Cardiac muscle cell (in vitro differentiated cells and primary cell): ENCODE measurements at places on chromosomes 12 and 14.

DNA sequence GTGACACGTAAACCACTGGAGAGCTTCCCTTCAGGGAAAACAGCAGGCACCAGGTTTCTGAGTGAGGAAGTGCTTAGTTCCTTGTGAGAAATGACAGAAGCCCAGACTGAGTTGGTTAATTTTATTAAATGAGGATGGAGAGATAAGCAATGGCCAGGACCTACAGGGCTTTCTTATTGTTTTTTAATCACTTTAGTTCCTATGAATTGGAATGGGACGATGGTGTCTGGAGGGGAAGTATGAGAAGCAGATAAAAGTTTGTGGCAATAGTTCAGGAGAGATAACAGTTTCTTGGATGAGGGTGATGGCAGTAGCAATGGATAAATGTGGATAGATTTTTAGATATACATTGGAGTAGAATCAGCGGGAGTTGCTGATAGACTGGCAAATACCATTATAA lies 86.5 kb upstream of the PTPRR start:
- no peaks in the 10 kb centered on the region for H3K27me3 ChIP-seq
- H3K36me3 ChIP-seq, result no peaks in the 10 kb centered on the region
- H3K4me3 ChIP-seq, result no peak overlapping the region
- DNase-seq, result no peak

DNA sequence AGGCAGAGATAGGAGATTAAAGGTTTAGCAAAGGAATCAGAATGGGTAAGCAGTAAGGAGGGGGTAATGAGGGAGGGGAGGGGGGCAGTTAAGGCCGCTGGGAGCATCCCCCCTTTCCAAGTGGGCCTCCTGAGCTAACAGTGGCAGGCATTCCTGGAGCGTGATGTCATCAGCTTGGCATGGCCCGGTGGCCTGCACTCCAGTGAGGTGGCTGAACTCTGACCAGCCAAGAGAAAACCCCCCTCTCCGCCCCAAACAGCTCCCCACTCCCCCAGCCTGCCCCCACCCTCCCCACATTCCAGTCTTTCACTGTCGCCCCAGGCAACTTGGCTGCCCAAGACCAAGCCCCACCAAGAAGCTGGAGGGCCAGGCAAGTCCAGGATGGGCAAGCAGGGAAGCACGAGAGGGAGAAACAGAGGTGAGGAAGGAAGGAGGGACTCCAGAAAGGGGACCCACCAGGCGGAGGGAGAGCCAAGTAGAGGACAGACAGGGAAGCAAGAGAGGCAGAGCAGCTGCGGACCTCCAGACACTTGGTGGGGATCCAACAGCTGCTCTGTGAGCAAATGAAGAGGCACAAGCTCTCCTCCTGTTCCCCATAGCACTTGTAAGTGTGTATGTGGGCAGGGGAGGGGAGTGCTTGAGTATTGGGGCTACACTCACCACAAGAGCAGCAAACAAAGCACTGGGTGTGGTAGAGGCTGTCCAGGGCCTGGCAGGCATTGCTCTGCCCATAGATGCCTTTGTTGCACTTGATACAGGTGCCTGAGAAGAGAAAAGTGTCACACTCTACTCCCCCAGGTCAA lies 4.5 kb downstream of the AJUBA start:
- peak; percentile 89 for DNase-seq
- no peak overlapping the region for H3K4me3 ChIP-seq
- H3K36me3 ChIP-seq, result peaks cover 15% of the 10 kb centered on the region
- peaks cover 40% of the 10 kb centered on the region for H3K4me1 ChIP-seq
- H3K27ac ChIP-seq, result peak overlapping the region; percentile 99

GRCh38 chr12:101045486-101046464 lies 164.3 kb downstream of the SLC5A8 start:
- peak; percentile 75 for DNase-seq
- no peak overlapping the region for H3K27ac ChIP-seq
- H3K27me3 ChIP-seq, result no peaks in the 10 kb centered on the region
- H3K36me3 ChIP-seq, result no peaks in the 10 kb centered on the region
- peaks cover 16% of the 10 kb centered on the region for H3K4me1 ChIP-seq
- H3K4me3 ChIP-seq, result no peak overlapping the region

DNA sequence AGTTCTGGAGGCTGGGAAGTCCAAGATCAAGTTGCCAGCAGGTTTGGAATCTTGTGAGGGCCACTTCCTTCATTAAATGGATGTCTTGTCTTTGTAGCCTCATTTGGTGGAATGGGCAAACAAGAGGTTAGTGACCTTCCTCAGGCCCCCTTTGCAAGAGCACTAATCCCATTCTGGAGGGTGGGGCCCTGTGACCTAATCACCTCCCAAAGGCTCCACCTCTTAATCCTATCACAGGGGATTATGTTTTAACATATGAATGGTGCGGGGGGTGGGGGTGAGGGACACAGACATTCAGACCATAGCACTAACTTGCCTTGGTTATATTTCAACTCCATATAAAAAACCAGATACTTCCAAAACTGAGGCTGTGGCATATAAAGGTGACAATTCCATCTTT lies 59.9 kb upstream of the PPP4R3A start:
- no peaks in the 10 kb centered on the region for H3K4me1 ChIP-seq
- peaks cover 27% of the 10 kb centered on the region for H3K27me3 ChIP-seq
- H3K27ac ChIP-seq, result no peak overlapping the region

DNA sequence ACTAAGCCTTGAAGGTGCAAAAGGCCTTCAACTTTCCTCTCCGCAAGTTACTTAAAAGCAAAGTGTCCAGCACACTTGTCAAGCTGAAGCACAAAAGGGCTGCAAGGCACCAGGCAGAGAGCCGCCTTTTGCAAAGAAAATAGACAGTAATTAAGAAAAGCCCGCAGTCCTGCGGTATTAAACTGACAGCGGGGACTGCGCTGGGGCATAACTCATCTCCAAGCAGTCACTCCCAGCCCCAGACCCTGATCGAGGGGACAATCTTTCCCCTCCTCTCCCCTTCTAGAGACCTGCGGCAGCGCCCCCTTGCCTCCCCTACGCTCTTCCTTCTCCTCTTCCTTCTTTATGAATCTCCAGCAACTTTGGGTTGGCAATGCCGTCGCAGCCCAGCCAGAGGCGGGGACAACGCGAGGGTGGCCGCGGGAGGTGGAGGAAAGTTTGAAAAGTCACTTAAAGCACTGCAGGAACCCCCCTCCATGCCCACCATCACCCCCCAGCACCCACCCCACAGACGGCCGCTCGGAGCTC lies 200.9 kb upstream of the CAND1 start:
- H3K27ac ChIP-seq, result no peak overlapping the region
- peaks cover 13% of the 10 kb centered on the region for H3K27me3 ChIP-seq
- no peaks in the 10 kb centered on the region for H3K4me1 ChIP-seq
- H3K36me3 ChIP-seq, result no peaks in the 10 kb centered on the region

DNA sequence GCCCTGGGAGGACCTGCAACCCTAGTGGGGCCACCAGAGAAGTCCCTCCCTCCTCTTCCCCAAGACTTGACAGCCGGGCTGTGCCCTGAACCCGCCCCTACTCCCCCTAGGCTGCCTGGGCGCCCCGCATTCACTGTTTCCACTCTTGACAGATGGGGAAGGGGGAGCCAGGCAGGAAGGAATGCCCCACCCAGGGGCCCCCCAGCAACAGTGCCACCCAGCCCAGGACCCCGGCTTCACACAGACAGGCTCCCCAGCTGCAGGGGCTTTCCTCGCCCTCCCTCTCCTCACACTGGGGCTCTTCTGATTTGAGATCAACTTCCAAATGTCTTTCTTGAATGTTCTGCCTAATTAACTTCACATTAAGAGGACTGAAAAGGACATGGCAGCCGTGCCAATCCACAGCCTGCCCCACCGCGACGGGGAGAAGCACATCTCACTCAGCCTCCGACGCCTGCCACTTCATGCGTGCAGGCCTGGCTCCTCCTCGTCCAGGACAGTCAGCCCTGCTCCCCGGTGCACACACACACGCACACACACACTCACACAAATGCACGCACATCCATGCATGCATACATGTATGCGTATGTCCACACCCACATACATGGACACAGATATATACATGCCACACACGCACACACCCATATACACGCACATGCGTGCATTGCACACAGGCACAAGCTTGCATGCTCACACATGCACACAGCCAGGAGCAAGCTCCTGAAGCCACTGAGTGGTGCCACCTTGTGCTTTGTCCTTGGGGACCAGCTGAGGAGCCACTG lies 19.6 kb upstream of the C14orf180 start:
- no peak overlapping the region for H3K27ac ChIP-seq
- no peak overlapping the region for H3K4me3 ChIP-seq
- DNase-seq, result no peak
- no peaks in the 10 kb centered on the region for H3K4me1 ChIP-seq
- no peaks in the 10 kb centered on the region for H3K27me3 ChIP-seq
- H3K36me3 ChIP-seq, result no peaks in the 10 kb centered on the region

- no peak overlapping the region for H3K27ac ChIP-seq
- H3K4me3 ChIP-seq, result no peak overlapping the region
- H3K27me3 ChIP-seq, result no peaks in the 10 kb centered on the region
- no peaks in the 10 kb centered on the region for H3K36me3 ChIP-seq
Measured at GRCh38 chr14:32587461-32587860, 258.4 kb downstream of the AKAP6 start.

DNA sequence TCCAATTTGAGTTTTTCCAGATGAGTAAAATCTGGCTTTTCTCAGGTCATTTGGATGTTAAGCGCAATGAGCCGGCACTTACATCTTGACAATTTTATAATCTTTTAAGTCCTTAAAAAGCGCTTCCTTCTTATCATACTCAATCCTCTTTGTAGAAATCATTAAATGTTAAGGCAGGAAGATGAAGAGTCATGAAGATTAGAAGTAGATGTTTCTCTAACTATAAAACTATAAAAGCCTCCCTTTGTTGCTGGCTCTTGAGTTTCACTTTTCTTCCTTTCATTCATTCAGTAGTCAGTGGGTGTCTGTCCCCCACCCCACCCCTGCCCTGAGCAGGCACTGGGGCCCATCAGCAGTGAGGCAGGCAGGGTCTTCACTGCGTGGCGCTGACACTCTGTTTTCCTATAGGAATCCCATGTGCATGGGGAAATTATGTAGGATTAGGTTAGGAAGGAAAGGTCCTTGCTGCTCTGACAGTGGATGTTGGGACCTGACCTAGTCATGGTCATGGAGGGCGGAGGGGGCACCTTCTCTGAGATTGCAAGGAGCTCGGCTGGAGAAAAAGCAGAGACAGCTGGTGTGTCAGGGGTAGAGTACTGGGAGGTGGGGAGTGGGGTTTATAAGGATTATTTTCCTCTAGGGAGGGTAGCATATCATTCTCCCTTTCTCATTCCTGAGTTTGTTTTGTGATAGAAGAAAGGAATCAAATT lies 65.8 kb downstream of the CCDC92 start:
- peak overlapping the region; percentile 86 for H3K27ac ChIP-seq
- DNase-seq, result peak; percentile 36
- no peak overlapping the region for H3K4me3 ChIP-seq
- H3K36me3 ChIP-seq, result no peaks in the 10 kb centered on the region
- peaks cover 19% of the 10 kb centered on the region for H3K4me1 ChIP-seq

GRCh38 chr12:108914121-108914531 lies 34.2 kb downstream of the DAO start:
- DNase-seq, result peak; percentile 69
- no peak overlapping the region for H3K27ac ChIP-seq
- no peaks in the 10 kb centered on the region for H3K27me3 ChIP-seq
- H3K36me3 ChIP-seq, result no peaks in the 10 kb centered on the region
- no peaks in the 10 kb centered on the region for H3K4me1 ChIP-seq
- H3K4me3 ChIP-seq, result no peak overlapping the region

DNA sequence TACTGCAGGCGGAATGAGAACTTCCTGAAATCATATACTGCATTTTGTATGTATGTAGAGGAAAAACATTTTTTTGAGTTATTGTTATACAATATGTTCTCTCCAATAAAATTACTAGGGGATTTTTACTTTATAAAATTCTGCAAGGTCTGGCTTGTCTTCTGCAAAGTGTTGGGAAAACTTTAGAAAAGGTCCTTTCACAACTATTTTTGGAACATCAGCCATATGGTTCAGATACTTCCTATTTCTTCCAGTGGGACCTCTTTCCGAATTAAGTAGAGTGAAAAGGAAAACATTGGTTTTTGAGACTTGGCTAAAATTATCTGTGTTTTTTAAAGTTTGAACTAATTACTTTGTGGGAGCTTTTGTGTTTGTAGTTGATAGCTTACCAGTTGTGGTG lies 52.7 kb downstream of the DAAM1 start:
- H3K4me1 ChIP-seq, result peaks cover 18% of the 10 kb centered on the region
- no peaks in the 10 kb centered on the region for H3K36me3 ChIP-seq
- no peaks in the 10 kb centered on the region for H3K27me3 ChIP-seq
- DNase-seq, result no peak

DNA sequence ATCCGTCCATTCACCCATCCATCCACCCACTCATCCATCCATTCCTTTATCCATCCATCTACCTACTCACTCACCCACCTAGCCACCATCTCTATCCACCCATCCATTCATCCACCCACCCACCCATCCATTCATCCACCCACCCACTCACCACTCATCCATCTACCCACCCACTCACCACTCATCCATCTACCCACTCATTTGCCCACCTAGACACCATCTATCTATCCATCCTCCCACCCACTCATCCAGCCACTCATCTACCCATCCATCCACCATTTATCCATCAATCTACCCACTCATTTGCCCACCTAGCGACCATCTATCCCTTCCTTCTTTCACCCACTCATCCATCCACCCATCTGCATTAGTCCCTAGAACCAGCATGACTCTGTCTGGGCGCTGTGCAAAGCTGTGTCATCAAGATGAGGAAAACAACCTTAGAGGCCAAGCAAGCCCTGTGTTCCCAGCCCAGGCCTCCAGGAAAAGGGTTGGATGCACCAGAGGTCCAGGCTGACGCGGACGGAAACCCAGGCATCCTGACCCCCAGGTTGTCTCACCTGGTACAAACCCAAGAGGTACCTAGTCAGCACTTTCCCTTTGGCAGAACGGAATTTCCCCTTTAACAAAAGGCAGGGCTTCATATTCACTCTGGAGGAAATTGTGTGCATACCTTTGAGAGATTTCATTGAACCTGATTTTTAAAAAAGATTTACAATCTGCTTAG lies 73.7 kb downstream of the NOC4L start:
- H3K27me3 ChIP-seq, result peaks cover 3% of the 10 kb centered on the region
- H3K27ac ChIP-seq, result no peak overlapping the region
- H3K36me3 ChIP-seq, result no peaks in the 10 kb centered on the region
- DNase-seq, result no peak
- H3K4me3 ChIP-seq, result no peak overlapping the region

- H3K27me3 ChIP-seq, result peaks cover 75% of the 10 kb centered on the region
- H3K4me3 ChIP-seq, result peak overlapping the region; percentile 50
- peaks cover 12% of the 10 kb centered on the region for H3K4me1 ChIP-seq
- no peak overlapping the region for H3K27ac ChIP-seq
- no peaks in the 10 kb centered on the region for H3K36me3 ChIP-seq
- peak; percentile 40 for DNase-seq
Measured at GRCh38 chr12:98894412-98895085, 249.5 kb downstream of the APAF1 start.

- H3K4me3 ChIP-seq, result no peak overlapping the region
- H3K27ac ChIP-seq, result no peak overlapping the region
- no peaks in the 10 kb centered on the region for H3K27me3 ChIP-seq
Measured at GRCh38 chr14:89491711-89492381, 74.8 kb upstream of the FOXN3 start.

- H3K27me3 ChIP-seq, result no peaks in the 10 kb centered on the region
- no peak overlapping the region for H3K27ac ChIP-seq
- peaks cover 9% of the 10 kb centered on the region for H3K4me1 ChIP-seq
- H3K4me3 ChIP-seq, result no peak overlapping the region
- no peaks in the 10 kb centered on the region for H3K36me3 ChIP-seq
Measured at GRCh38 chr12:89098441-89099112, 253.7 kb downstream of the DUSP6 start.

- H3K27me3 ChIP-seq, result peaks cover 51% of the 10 kb centered on the region
- DNase-seq, result no peak
- no peak overlapping the region for H3K4me3 ChIP-seq
- H3K4me1 ChIP-seq, result no peaks in the 10 kb centered on the region
Measured at GRCh38 chr12:26513363-26514043, 318.1 kb downstream of the SSPN start.
